ENCODE measurements at places on chromosomes 6 and 20.

DNA sequence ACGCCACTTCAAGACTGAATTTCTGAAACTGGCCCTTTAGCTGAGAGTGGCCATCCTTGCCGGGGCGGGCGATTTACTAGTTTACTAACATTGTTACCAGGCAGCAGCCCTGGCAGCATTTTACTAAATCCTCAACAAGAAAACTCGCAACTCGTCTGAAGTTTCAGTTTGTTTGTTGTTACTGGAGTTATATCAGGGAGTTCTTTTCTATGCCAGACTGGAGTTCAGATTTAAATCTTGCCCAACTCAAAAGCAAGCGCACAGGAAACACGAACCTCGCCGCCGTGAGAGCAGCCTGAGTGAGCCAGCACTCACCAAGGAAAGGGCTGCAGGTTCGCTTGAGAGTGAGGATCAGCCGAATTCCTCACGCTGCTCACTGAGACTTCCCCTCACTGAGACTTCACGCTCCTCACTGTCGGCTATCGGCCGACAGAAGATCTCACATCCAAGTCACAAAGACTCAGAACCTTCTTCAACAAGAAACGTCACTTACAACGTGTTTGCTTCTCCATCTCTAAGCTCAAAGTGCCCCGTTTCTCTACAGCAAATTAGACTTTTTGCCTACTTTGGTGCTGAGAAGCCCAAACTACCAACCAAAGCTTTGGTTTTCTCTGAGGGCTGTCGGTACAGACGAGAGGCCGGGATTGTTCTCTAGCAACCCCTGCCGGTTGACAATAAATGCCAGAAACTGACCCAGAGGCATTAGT is 78.9 kb downstream of the OLIG3 start:
- DNase-seq: no peak

DNA sequence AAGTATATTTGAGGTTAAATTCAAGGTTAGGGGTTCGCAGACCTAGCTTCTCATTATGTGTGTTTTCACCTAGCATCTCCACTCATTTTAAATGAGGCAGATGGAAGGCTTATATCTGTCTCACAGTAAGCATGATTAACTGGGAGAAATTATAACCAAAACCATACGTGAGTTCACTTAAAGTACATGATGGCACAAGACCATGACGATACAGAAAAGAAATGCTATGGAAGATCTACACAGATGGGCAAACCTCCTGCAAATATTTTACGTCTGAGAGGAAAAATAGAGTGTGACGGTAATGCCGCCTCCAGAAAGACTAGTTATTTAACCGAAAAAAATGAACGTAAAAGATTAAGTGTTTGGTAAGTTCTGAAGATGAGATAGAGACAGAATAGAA is 337.8 kb downstream of the FARS2 start:
- no peak for DNase-seq

DNA sequence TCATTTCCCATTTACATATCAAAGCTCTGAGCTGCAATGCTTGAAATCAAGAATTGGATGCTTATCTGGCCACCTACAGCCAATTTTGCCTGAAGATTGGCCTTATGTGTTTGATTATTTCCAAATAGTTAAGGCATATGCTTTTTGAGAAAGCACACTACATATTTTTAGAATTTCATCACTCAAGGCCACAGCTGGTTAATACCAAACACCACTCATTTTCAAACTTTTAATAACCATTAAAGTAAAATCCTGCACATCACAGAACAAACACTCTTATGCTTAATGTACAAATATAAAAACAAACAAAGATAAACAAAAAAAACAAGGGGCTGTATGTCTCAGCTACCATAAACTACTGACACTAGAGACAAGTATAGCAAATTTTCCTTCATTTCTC is 96.9 kb upstream of the HMGCLL1 start:
- DNase-seq: no peak

- DNase-seq: peak; percentile 96
Measured at GRCh38 chr6:30679765-30680535, 6.5 kb downstream of the PPP1R18 start.

DNA sequence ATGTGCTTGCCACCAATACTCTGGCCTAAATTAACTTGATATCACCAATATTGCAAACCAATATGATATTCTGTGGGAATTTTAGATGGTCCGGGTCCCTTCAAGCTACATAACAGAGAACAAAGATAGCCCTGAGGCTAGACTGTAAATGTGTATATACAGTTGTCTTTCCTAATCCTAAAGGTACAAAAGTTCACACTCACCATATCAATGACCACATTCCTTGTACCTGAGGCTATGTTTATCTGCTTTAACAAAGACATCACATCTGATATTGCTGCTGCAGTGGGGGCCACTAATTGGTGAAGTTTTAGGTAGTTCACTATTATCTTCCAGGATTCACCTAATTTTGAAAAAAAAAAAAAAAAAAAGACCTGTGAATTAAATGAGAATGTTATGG is 38.6 kb upstream of the VGLL2 start:
- DNase-seq: no peak

DNA sequence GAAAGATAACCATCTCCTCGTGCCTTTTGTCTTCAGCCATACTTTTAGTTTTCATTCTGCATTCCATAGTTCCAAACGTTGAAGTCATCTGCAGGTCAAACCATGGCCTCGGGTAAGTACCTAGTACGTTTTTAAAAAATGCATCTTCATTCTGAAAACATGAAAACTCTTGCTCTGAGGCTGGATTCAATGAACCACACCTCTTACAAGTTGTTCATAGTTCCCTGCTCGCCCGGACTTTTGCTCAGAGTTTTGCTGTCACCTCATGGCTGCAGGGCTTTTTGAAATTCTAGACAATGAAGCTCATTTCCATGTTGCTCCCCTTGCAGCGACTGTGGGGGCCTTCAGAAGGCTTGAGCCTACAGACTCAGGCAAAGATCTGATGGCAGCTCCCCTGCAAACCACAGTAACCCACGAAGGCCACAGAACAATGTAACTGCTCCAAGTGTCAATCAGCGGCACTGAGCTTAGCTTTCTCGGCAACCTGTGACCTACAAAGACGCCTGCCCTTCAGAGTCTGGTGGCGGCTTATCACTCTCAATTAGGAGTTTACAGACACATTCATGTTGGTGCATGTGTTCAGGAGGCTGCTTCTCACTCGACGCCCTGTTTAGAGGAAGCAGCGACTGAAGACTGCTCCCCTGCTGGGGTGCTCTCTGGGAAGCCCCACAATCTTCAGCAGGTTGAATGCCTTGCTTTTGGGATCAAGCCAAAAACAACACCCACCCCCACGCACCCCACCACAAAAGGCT is 61.2 kb downstream of the FOXC1 start:
- DNase-seq: no peak

- DNase-seq: no peak
Measured at GRCh38 chr6:136728976-136729515, 63.2 kb downstream of the MAP3K5 start.

GRCh38 chr20:25546048-25546447 is 39.3 kb downstream of the NINL start:
- DNase-seq: no peak

- no peak for DNase-seq
Measured at GRCh38 chr6:141685416-141685815, 447.3 kb upstream of the GJE1 start.

- DNase-seq: no peak
Measured at GRCh38 chr6:132961610-132962009, 147.2 kb downstream of the RPS12 start.

- no peak for DNase-seq
Measured at GRCh38 chr6:146876271-146877151, 277.7 kb downstream of the ADGB start.

- DNase-seq: no peak
Measured at GRCh38 chr6:12613811-12614210, 102.8 kb upstream of the PHACTR1 start.

GRCh38 chr6:47646689-47647088 is 51.7 kb upstream of the ADGRF4 start:
- DNase-seq: no peak

DNA sequence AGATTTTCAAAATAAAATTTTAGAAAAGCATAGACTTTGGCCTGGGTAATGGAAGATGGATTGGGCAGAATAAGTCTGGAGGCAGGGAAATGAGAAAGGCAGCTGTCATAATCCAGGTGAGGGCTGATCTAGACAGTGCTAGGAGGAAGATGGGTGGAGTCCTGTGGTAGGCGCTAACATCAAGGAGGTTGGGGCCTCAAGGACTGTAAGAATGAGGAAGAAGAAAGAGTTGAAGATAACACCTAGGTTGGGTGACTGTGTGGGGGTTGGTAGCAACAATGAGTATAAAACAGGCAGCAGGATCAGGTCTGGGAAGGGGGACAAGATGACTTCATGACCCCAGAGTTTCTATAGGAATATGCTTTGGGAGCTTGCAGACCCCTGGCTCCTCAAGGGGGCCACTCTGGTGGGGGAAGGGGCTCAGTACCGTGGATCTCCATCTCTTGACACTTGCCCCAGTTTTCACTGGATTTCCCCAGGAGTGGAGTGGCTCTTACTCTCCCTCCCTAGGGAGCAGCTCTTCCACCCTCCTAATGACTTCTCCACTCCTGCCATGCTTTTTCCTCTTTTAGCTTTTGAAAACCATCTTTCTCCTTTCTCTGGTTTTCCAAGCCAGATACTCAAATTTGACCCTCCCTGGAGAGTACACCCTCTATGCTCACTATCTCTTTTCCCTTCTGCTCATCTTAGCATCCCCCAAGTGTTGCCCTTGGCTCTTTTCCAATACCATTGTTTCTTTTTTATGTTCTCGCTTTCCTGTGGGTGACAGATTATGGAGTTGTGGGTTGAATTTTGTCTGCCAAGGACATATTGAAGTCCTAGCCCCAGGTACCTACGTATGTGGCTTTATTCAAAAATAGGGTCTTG is 14.8 kb downstream of the TRIM31 start:
- no peak for DNase-seq

DNA sequence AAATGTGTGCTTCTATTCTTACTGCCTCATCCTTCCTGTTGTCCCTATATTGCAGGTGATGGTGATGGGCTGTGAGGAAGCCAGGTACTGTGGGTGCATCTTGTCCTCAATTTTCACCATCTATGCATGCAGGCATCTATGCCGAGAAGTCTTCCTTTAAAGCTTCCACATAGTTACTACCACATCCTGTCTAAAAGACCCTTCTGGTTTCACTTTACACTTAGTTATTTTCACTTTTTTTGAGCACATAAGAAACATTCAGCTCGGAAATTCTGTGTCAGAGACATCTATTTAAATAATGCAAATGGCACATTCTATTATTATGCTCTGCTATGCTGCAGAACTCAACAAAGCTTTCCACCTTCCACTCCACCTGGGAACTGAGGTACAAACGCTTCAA is 28.2 kb upstream of the FABP7 start:
- DNase-seq: no peak

GRCh38 chr6:80523531-80523997 is 417.1 kb downstream of the BCKDHB start:
- DNase-seq: peak; percentile 16

DNA sequence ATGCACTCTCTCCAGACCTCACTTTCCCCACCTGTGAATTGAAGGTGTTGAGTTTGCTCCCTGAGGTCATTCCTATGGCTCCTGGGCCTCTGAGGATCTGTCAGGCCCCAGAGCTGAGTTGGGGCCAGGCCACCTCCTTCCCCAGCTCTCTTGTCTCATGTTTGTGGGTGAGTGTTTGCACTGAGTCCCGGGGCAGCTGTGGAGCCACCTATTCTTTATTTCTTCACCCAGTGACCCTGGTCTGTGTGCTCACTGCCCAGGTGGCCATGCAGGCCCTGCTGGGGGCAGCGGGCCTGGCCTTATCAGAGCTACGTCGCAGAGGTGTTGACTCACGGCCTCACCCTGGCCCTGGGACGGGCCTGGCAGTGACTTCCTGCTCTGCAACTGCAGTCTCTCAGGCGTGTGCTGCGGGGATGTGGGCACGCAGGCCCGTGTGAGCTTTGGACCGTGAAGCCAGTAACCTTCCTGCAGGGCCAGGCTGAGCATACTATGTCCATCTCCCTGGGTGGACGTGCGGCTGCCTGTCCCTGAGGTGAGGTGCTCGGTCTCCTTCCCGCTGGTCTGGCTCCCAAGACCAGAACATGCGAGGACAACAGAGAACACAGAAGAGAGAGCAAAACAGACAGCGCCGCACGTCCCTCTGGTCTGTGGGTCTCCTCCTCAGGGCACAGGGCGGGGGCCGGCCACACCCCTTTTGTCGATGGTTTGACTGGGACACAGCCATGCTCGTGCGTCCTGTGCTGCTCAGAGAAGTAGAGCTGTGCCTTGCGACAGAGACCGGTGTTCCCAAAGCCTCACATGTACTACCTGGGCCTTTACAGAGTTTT is 12.1 kb downstream of the TMEM181 start:
- no peak for DNase-seq

DNA sequence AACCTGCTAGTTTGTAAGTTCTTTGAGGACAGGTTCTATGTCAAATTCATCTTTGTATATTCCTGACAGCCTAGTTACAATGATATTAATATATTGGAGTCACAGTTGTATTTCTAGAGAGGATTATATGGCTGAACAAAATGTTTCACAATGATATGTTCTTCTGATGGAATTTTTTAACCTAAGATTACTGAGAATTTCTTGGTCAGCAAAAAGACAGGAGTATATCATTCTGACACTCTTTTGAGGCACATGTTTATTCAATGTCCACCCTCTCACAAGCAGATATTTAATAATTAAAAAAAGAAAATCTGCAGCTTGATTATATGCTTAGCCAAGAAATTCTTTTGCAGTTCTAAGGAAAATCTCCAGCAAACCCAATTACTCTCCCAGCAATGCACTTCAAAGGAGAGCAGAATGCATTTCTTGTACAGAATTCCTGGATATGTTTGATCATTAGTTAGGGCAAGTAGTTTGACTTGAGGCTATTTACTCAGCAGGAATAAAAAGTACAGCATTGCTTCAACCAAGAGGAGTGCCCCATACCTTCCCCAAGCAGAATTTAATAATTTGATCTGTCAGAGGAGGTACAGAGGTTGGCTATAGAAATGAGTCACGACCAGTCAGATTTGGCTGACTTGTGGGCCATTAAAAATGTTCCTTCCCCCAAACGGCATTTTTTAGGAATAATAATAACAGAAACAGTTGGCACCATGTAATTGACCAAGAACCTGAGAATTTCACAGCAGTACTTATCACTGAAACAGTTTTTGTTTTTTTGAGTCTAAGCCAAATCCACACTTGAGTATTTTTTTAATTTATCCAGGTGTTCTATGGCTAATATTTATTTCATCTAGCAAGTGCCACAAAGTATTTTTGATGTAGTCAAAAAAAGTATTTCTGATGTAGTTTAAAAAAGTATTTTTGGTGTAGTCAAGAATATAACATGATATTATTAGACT is 508.1 kb upstream of the FLRT3 start:
- no peak for DNase-seq

DNA sequence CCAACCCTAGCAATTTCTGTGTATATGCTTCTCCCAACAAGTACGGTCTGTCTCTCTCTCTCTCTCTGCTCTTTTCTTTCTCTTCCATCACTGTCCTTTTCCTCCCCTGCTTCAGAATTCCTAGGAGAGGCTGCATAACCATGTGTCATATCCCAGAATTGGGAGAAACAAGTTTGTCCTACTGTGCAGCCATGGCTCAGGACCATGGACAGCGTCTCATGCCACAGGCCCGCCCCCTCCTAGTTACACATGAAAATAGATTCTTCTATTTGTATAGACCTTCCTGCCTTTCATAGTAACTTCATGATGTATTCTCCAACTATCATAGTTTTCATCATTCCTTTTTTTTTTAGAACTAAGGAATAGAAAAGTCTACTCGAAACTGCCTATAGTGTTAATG is 98.0 kb downstream of the FNDC1 start:
- DNase-seq: no peak

GRCh38 chr20:41065716-41066115 is 37.1 kb downstream of the TOP1 start:
- DNase-seq: no peak

- DNase-seq: no peak
Measured at GRCh38 chr6:6090861-6091607, 84.3 kb upstream of the NRN1 start.

Measured in WERI-Rb-1 (cell line).